NCI-H2171 (cell line): ENCODE measurements at places on chromosomes 2 and 18.

GRCh38 chr2:48567671-48568070 is 37.7 kb downstream of the STON1 start:
- no peak for DNase-seq

DNA sequence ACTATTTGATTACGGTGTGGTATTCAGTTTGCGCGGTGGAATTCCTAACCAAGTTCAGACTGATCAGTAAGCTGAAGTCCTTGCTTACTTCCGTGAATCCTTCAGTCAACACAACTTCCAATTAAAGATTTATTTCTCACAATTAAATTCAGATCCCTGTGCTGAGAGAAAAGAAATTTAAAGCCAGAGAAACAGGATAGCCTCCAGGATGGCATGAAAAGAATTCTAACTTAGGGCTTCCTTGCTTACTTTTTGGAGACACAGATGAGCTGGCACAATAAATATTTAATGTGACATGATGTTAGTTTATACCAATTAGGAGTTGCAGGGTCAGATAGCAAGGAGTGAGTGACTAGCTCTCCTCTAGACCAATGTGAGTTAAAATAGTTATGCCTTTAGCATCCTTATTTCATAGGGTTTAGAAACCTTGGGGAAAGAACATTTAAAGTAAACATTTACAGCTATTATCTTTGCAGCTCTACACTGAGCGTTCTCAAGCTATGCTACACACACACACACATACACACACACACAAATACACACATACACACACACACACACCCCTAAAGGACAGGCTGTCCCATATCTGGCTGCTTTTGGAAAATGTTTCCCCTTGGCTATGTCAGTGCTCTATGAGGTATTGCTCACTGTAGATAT is 151.0 kb downstream of the TRIB2 start:
- DNase-seq = no peak

DNA sequence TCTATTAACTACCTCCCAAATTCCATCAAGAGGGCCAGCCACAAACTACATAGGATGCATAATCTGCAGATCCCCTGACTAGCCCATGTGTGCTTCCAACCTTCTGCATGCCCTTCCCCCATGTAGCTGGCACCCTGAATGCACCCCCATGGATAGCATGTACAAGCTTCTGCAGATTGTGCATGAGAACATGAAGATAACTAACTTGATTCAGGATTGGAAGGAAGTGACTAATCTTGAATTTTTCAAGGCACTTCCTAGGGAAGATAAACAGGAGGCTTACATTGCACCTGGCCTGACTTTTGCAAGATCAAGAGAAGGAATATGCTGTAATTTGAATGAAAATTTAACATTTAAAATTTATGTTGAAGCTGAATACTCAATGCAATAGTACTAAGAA is 66.7 kb downstream of the CDC42EP3 start:
- DNase-seq = no peak

DNA sequence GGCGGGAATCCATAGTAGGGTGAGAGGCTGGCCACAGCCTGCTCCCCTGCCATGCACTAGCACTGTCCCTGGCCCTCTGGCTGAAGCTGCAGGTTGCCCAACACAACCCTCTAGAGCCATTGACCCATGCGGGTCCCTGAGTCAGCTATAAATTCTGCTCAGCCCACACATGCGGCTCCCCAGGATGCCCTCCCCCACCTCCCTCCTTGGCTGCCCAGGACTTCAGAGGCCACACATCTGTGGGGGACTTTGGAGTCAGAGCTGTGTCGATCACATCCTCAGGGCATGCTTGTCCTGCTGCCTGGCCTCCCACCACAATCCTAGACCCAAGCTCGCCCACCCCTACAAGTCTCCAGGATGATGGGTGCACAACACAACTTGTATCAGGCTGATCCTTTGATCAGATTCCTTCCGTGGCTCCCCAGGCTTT is 97.0 kb downstream of the TFCP2L1 start:
- no peak for DNase-seq

GRCh38 chr18:62841405-62841804 is 126.1 kb downstream of the PHLPP1 start:
- no peak for DNase-seq

DNA sequence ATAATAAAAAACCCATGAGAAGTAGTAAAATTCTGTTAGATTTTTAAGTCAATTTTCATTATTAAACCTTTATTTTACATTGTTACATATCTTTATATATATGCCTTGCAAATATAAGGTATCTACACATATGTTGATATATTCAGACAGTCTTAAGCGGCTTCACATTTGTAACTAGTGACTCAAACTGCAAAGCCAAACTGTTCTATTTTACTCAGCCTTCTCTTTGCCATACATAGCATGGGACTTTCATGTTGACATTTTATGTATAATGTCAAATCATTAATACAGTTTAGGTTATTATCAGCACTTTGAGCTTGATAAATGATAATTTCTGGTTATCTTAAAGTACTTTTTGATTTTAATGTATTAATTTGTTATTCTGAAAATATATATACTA is 125.0 kb upstream of the WDSUB1 start:
- DNase-seq = no peak

GRCh38 chr2:82428251-82428650 is 2030.8 kb downstream of the SUCLG1 start:
- no peak for DNase-seq

DNA sequence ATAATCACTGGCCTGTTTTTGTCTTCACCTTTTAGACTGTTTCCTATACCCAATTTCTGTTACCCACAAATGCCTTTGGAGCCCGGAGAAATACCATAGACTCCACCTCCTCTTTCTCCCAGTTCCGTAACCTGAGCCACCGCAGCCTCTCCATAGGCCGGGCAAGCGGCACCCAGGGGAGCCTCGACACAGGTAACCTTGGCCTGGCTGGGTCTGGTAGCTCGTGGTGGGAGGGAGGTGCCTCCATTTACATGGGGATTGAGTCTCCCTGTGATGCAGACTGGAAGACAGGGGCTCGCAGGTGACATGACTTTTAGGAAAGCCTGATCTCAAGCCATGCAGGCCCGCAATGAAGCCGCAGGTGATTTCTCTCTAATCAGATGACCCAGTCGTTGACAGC is 100.6 kb downstream of the CABLES1 start:
- peak; percentile 7 for DNase-seq

GRCh38 chr2:15278296-15278695 is 282.8 kb downstream of the NBAS start:
- no peak for DNase-seq

DNA sequence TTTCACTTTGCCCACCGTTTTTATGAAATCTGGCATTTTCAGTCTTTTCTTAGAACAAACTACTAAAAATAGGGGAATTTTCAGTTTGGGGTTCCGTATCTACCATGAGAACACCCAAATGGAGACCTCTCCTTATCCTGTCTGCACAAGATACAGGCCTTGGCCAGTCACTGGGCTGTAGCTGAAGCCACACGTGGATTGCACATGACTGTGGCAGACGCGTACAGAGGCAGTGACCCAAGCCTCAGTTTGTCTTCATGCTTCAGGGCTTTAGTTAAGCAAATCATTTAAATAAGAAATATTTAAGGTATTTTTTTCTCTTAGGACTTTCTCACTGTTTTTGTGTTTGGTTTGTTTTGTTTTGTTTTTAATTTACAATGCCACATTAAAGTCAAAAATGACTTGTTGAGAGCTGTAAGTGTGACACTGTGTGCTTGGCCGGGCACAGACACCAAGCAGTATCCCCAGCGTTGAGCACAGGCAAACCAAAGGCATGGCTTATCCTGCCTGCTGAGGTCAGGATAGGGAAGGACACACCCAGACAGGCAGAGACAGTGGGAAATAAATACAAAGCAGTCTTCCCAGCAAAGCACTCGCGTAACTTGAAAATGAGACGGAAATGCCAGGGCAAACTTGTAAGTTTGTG is 53.3 kb downstream of the TRAPPC12 start:
- DNase-seq = no peak

- no peak for DNase-seq
These were observed 138.0 kb downstream of the AFF3 start for GRCh38 chr2:100004348-100004884.

DNA sequence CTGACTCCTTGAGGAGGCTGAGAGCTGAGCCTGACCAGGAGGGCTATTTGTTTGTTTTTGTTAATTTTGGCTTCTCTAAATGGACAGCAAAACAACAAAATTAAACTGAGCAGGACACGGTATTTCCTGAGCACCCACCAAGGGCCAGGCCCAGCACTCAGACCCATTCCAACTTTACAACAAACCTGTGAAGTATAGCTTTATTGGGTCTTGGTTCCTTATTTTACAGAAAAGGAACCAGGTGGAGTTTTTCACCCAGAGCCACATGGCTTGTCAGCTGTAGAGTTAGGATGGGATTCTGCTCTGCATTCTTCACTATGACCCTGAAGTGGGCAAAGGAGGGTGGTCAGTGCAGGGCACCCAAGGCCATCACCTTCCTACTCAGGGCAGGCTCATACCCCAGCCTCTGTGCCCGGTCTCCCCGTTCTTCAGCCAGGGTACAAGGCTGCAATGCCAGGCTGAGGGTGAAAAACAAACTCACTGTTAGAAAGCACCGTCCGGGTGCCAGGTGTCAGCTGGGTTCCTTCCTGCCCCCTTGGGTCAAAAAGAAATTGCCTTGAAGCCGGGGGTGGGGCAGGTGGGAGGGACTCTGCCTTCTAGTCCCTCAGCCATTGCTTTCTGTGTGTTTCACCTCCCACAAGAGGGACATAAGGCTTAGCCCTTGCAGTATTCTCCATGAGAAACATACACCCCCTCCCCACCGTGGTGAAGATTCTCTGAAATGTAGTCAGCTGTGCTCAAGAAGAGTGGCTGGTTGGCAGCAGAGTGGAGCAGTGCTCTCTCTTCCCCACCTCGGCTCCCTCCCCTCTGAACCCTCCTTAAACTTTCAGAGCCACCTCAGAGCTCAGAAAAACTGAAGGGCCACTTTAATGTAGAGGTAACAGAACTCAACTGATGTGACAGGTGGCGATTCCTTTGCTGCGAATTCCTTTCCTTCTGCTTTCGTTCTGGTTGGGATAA is 2.2 kb downstream of the PSD4 start:
- no peak for DNase-seq

GRCh38 chr2:157178874-157179273 is 78.6 kb upstream of the GALNT5 start:
- DNase-seq = no peak

DNA sequence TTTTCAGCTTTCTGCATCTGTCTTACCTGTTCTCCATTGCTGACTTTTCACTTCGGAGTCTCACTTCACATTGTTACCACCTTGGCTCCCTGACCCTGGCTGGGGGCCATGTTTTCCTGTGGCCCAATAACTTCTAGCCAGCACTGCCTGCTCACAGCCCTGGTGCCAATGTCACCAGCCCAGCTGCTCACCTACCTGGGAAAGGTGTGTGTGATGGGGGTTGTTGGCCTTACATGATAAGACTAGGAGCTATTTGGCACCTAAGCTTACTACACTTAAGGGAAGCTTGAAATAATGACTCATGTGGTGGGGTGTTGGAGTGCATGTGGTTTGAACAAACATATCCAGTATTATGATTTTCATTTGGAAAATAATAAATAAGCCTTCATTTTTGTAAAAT is 37.5 kb upstream of the PGAP1 start:
- no peak for DNase-seq

DNA sequence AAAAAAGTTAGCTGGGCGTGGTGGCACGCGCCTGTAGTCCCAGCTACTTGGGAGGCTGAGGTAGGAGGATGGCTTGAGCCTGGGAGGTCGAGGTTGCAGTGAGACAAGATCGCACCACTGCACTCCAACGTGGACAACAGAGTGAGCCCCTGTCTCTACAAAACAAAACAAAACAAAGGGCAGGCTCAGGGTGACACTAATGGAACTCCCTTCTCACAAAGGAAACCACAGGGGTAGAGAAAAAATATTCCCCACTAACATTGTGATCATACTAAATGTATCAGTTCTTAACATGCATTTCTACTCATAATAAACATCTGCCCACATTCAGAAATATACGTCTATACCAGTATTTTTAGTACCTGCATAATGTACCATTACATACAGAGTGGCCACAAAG is 21.1 kb downstream of the STAM2 start:
- DNase-seq = no peak

GRCh38 chr2:39584283-39584965 is 81.3 kb upstream of the TMEM178A start:
- no peak for DNase-seq
